ENCODE measurements at places on chromosomes 4 and X.

GRCh38 chr4:3770323-3771163 lies 4.4 kb downstream of the ADRA2C start:
- DNase-seq = no peak

DNA sequence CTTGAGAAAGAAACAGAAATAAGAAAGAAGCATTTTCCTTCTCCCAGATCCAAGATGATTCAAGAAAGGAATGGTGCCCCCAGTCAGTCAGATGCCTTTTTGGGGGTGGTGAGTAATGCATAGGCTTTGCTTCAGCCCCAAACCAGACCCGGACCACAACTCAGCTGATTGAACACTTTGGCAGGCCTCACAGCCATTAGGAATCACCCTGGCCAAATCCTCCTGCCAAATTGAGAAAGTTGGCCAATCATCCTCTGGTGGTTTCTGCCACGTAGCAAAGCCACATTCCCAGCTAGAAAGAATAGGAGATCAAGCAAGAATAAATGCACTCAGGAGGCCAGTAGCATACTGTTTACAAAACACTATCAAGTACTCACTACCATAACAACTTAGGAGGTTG lies 33.7 kb downstream of the FRMD7 start:
- peak; percentile 2 for DNase-seq

DNA sequence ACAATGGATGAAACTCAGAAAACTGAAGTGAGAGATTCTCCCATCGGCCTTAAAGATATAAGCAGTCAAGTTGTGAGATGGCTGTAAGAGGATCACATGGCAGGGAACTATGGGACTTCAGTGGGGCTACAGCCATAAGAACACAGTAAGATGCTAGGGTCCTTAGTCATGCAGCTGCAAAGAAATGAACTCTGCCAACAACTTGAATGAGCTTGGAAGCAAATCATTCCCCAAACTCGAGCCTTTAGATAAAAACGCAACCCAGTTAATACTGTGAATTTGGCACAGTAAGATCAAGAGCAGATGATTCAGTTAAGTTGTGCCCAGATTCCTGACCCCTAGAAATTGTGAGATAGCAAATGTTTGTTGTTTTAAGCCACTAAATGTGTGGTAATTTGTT lies 117.3 kb downstream of the FAM13A start:
- no peak for DNase-seq

DNA sequence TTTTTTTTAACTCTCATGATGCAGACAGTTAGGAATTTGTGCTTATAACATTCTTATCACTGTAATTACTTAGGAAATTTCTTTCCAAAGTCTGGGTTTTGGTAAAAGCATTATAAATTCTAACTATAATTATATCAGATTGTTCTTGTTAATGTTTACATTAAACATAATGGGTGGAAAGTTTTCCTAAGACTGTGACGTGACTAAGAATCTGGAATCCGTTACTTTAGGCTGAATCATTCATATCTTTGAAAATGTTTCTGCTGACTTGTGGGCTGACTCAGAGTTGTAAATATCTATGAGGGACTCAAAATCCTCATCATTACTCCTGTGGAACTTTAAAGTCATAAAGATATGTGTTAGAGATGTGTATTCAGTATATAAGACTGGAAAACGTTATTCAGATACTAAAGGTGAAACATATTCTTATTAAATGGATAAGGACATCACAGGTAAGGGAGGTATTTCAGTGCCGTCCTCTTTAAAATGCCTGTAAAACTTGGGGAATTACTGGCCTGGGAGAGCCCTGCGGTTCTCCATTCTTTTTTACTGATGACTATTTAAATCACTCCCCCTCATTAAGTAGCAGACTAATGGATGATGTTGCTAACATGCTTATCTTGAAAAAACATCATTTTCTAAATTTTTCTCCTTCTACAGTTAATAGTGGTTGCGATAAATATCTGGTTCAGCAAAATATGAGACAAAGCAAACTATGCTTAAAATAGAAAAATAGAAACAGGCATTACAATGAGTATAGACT lies 159.0 kb downstream of the DCLK2 start:
- peak; percentile 87 for DNase-seq

GRCh38 chr4:1265351-1265750 lies 16.4 kb upstream of the CTBP1 start:
- no peak for DNase-seq

GRCh38 chr4:89204624-89205023 lies 93.3 kb downstream of the TIGD2 start:
- peak; percentile 71 for DNase-seq
